ENCODE measurements at places on chromosomes 5 and 9. TPM values are rescaled to one million over a fixed set of nuclear protein-coding genes. Genes with fewer than 3 reads are reported as not detected.
A peak's percentile ranks its signal among the peaks of the same experiment; 100 is the strongest.

DNA sequence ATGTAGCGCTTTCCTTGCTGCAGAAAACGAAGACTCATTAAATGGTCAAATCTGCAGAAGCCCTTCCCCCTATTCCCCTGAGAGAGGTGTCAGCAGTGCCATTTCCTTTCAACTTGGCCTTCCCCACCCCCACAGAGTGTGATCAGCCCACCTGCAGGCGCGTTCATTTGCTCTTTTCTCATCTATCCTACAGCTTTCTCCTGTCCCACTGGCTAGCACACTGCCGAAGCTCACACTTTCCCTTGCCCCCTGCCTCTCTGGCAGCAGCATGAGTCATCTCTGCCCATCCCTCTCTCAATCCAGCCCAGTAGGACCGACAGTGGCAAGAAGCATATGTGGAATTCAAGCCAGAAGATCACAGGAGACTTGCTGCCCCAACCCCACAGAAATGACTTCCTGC lies 213.8 kb downstream of the FAM114A2 start:
- no peaks in the 10 kb centered on the region for H3K36me3 ChIP-seq
- DNase-seq, result no peak
- H3K27ac ChIP-seq, result no peak overlapping the region
- no peaks in the 10 kb centered on the region for H3K4me1 ChIP-seq
- H3K4me3 ChIP-seq, result no peak overlapping the region

DNA sequence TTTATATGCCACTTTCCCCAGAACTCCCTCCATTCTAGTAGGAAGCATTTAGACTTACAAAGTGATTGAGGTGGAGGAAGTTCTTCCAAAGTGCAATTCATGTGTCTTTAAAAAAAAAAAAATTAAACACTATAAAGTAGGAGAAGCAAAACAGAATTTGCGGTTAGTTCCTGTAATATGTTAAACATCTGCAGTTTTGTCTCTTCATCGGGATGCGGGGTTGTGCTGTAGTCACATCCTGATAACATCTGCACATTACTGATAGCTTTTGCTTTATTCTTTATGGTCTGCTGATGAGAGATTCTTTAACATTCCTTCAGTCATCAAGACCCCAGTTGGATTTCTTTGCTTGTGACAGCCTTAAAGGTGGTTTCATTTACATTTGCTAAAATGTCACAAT lies 694.3 kb downstream of the NR2F1-AS1 start:
- no peaks in the 10 kb centered on the region for H3K27me3 ChIP-seq
- H3K4me3 ChIP-seq, result no peak overlapping the region
- no peak overlapping the region for H3K27ac ChIP-seq
- no peaks in the 10 kb centered on the region for H3K36me3 ChIP-seq
- H3K4me1 ChIP-seq, result no peaks in the 10 kb centered on the region
- no peak for DNase-seq

DNA sequence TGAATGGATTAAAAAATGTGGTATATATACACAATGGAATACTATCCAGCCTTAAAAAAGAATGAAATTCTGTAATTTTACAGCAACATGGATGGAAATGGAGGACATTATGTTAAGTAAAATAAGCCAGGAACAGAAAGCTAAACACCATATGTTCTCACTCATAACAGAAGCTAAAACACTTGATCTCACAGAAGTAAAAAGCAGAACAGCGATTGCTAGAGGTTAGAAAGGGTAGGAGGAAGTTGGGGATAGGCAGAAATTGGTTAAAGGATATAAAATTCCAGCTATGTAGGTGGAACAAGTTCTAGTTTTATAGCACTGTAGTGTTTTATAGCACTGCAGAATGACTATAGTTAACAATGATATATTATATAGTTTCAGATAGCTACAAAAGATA lies 15.8 kb downstream of the MARCHF3 start:
- H3K4me3 ChIP-seq, result no peak overlapping the region
- peaks cover 7% of the 10 kb centered on the region for H3K27me3 ChIP-seq
- DNase-seq, result no peak
- no peaks in the 10 kb centered on the region for H3K36me3 ChIP-seq
- H3K4me1 ChIP-seq, result no peaks in the 10 kb centered on the region
- no peak overlapping the region for H3K27ac ChIP-seq

DNA sequence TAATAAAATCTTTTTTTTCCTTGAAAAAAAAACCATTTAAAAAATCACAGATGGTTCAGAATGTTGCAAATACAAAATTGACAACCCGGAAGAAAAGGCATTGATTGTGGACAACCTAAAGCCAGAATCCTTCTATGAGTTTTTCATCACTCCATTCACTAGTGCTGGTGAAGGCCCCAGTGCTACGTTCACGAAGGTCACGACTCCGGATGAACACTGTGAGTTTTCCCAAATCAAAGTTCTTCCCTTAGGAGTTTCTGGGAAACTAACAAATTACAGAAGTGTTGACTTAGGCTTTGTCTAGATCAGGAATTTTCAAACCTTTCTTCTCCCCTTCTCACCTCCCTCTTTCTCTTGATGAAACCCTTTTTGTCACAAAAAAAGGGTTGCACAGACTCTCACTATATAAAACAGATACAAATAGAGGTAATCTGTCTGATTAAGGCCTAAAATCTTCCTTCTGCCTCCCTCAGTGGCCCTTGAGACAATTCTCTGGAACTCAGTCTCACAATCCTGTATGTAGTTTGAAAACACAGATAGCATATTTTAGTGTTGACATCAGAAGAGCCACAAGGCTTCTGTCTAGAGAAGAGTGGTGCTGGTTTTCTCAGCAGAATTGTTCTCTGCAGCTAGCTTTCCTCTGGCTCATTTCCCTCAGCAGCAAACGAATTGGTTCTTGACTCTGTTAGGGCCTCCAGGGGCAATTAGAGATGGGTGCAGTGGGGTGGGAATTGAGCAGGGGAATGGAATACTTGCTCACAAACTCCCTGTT lies 79.5 kb downstream of the OSMR start:
- H3K27me3 ChIP-seq, result peaks cover 46% of the 10 kb centered on the region
- H3K4me1 ChIP-seq, result no peaks in the 10 kb centered on the region
- H3K36me3 ChIP-seq, result no peaks in the 10 kb centered on the region
- no peak for DNase-seq

Gene OR1Q1
- total RNA-seq, result not detected

Gene TESK1
- total RNA-seq, result 27.9 TPM

- no peaks in the 10 kb centered on the region for H3K27me3 ChIP-seq
- DNase-seq, result no peak
- H3K36me3 ChIP-seq, result no peaks in the 10 kb centered on the region
- no peaks in the 10 kb centered on the region for H3K4me1 ChIP-seq
- no peak overlapping the region for H3K27ac ChIP-seq
Measured at GRCh38 chr9:17962747-17963146, 383.9 kb downstream of the SH3GL2 start.

- H3K4me3 ChIP-seq, result no peak overlapping the region
- H3K27me3 ChIP-seq, result no peaks in the 10 kb centered on the region
- H3K36me3 ChIP-seq, result no peaks in the 10 kb centered on the region
- H3K27ac ChIP-seq, result no peak overlapping the region
- no peaks in the 10 kb centered on the region for H3K4me1 ChIP-seq
- DNase-seq, result no peak
Measured at GRCh38 chr9:28389411-28389810, 816.1 kb upstream of the C9orf72 start.

GRCh38 chr5:130546211-130546610 lies 618.8 kb downstream of the HINT1 start:
- DNase-seq, result no peak
- no peaks in the 10 kb centered on the region for H3K36me3 ChIP-seq
- H3K27me3 ChIP-seq, result no peaks in the 10 kb centered on the region
- H3K27ac ChIP-seq, result no peak overlapping the region
- peaks cover 4% of the 10 kb centered on the region for H3K4me1 ChIP-seq

GRCh38 chr5:27465140-27465539 lies 426.8 kb upstream of the CDH9 start:
- H3K36me3 ChIP-seq, result no peaks in the 10 kb centered on the region
- H3K27me3 ChIP-seq, result no peaks in the 10 kb centered on the region
- no peak overlapping the region for H3K27ac ChIP-seq
- no peak for DNase-seq
- no peaks in the 10 kb centered on the region for H3K4me1 ChIP-seq

DNA sequence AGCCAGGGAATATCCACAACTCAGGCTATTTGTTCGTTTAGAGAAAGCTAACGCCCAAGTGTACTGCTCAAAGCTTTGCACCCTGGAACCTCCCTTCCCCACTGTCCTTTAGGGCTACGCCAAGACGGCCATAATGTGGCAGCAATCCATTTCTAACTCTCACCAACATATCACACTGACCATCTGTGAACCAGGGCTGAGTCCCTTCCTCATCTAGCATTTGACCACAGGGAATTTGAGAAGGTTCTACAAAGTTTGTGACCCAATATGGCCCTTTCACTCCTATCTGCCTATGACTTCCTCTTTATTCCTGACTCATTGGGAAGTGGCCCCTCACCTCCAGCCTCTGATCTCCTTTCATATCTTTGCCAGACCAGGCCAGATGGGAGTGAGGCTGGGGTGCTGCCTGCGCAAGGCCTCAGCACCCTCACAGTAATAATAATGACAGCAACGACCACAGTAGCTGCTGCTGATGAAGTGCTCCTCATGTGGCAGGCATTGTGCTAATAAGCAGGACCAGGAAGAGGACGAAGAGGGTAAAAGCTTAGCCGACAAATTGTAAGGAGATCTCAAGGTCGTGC lies 9.3 kb upstream of the ARAP3 start:
- no peak overlapping the region for H3K4me3 ChIP-seq
- H3K27ac ChIP-seq, result no peak overlapping the region
- no peak for DNase-seq
- H3K27me3 ChIP-seq, result peaks cover 28% of the 10 kb centered on the region
- H3K4me1 ChIP-seq, result peaks cover 35% of the 10 kb centered on the region

DNA sequence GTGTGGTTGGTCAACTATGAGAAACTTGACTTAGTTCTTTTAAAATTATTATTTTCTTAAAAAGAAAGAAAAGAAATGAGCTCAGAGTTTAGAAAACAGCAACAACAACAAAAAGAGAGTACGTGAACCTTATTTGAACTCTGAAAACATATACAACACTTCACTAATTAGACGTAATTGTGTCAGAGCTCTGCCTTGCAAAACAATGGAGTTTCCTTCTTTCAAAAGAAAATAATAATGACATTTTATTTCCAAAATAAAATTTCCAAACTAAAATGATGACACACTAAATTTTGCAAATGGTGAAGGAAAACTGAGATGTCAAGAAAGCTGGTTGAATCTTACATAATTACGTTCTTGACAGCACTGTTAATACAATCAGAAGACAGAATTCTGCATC lies 15.4 kb downstream of the ROR2 start:
- peaks cover 16% of the 10 kb centered on the region for H3K36me3 ChIP-seq
- no peak for DNase-seq
- H3K27ac ChIP-seq, result no peak overlapping the region
- no peak overlapping the region for H3K4me3 ChIP-seq

DNA sequence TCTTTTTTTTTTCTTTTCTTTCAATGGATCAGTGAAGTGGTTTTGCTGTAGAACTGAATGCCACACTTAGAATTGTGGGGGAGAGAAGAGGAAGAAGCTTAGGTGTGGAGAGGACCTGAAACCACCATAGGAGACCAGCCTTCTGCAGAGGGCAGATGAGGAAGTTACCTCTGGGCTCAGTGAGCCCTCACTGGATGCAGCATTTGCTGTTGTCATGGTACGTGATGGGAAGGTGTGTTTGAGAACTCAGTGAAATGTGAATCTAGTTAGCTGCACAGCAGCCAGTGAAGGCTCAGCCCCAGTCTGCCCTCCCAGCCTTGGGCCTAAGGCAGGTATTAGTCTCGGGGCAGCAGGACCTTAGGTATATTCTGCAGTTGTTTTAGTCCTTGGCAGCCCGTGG lies 17.5 kb downstream of the CYFIP2 start:
- no peaks in the 10 kb centered on the region for H3K27me3 ChIP-seq
- no peak overlapping the region for H3K4me3 ChIP-seq
- no peak for DNase-seq
- H3K36me3 ChIP-seq, result peaks cover 71% of the 10 kb centered on the region

DNA sequence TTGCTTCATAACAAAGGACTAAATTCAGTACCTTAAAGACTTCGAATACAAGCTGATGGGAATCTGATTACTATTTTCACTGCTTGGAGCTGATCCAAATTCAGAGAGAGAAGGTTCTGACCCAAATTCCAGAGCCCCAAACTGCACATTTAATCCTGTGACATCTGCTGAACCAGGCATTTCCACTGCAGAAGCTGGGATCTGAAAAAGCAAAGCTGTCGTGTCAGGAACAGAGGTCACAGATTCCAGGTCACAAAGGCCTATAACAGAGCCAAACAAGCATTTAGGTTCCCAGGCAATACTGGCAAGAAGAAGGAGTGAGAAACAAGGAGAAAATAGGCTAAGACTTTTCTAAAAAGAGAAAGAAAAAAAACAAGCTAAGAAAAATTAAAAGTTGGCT lies 105.3 kb downstream of the UBAP2 start:
- H3K27ac ChIP-seq, result no peak overlapping the region
- no peak for DNase-seq
- peaks cover 51% of the 10 kb centered on the region for H3K36me3 ChIP-seq
- H3K4me1 ChIP-seq, result no peaks in the 10 kb centered on the region
- H3K27me3 ChIP-seq, result no peaks in the 10 kb centered on the region

- no peaks in the 10 kb centered on the region for H3K36me3 ChIP-seq
- DNase-seq, result no peak
- H3K4me3 ChIP-seq, result no peak overlapping the region
- H3K27ac ChIP-seq, result no peak overlapping the region
- no peaks in the 10 kb centered on the region for H3K27me3 ChIP-seq
- H3K4me1 ChIP-seq, result peaks cover 8% of the 10 kb centered on the region
Measured at GRCh38 chr5:110031402-110032140, 341.8 kb downstream of the MAN2A1 start.

Gene P4HA2
- 19.4 TPM for total RNA-seq

DNA sequence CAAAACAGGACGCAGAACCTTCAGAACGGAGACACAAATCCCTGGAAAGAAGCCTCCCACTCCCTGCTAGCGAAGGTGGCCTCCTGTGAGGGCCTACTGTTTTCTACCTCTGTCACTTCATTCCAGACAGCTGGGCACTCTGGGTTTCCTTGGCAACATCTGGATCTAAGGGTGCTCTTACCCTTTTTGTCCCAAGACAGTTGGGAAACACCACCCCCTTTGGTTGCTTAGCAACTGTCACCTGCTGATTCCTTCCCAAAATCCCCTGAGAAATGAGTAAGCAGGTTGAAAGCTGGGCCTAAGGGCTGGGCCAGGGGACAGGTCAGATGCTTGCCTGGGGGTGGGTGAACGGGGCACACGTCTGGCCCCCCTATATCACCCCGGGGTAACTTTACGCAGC lies 29.4 kb downstream of the NANS start:
- H3K36me3 ChIP-seq, result peaks cover 62% of the 10 kb centered on the region
- peaks cover 45% of the 10 kb centered on the region for H3K4me1 ChIP-seq
- no peak overlapping the region for H3K4me3 ChIP-seq
- no peaks in the 10 kb centered on the region for H3K27me3 ChIP-seq
- peak overlapping the region; percentile 35 for H3K27ac ChIP-seq

Gene PHF2
- total RNA-seq, result 26.3 TPM

Gene PCSK1
- not detected for total RNA-seq

Gene IL5
- total RNA-seq, result 0.35 TPM

GRCh38 chr5:178690208-178690607 lies 40.3 kb downstream of the ZNF354A start:
- H3K4me3 ChIP-seq, result no peak overlapping the region
- DNase-seq, result no peak
- H3K36me3 ChIP-seq, result no peaks in the 10 kb centered on the region
- no peaks in the 10 kb centered on the region for H3K27me3 ChIP-seq
- H3K27ac ChIP-seq, result no peak overlapping the region
- H3K4me1 ChIP-seq, result no peaks in the 10 kb centered on the region

Gene HINT1
- total RNA-seq, result 261 TPM

- peak overlapping the region; percentile 19 for H3K27ac ChIP-seq
- H3K36me3 ChIP-seq, result no peaks in the 10 kb centered on the region
- DNase-seq, result no peak
- H3K4me1 ChIP-seq, result peaks cover 16% of the 10 kb centered on the region
Measured at GRCh38 chr9:34993502-34994259, 4.1 kb downstream of the DNAJB5 start.

Data from activated CD8-positive, alpha-beta memory T cell treated with anti-CD3 and anti-CD28 coated beads, Interleukin-2, amount 10 ng/mL, durations not matched to agents 7 days and 5 days (primary cell).